Stimulated activated naive CD8-positive, alpha-beta T cell treated with anti-CD3 and anti-CD28 coated beads, Interleukin-15, amount 100 ng/mL, for 72 hours (primary cell): ENCODE measurements at places on chromosomes 3 and 15.

- DNase-seq = no peak
These were observed 35.3 kb downstream of the OXNAD1 start for GRCh38 chr3:16300307-16300706.

GRCh38 chr15:36667296-36667695 lies 87.9 kb downstream of the CDIN1 start:
- DNase-seq = no peak

DNA sequence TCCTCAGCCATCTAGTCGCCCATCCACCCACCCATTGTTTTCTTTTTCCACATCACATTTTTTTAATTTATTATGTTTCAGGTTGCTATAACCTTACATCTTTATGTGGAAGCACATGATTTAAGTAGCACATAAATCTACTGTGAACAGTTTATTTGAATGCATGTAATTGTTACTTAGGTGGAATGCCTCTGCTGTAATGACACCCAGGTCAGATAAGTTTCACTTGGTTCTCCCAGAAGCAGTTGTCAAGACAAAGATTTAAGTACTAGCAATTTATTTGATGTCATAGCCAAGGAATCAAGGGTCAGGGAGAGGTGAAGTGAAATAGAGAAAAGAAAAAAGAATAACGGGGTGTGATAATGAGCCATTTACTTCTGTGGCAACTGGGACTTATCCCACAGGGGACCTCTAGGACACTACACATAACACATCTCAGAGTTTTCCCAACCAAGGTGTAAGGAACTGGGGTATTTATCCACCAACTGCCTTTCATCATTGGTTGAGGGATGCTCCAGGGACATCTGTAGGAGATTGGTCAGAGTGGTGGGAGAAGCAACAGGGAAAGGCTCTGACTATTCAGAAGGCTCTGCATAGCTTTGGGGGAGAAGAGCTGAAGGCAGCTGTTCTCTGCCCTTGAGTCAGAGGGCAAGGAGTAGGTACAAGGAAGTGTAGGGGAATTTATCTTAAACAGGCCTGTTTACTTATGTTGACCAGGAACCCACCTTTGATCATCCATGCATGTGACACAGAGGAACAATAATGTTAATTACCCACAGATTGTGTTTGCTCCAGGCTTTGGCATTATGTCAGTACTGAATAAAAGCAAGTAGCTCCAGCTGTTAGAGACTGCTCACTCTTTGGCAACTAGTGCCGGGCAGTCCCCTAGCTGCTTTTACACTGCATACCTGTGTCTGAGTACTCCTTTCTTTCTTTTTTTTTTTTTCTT lies 94.8 kb downstream of the CD200R1L start:
- no peak for DNase-seq

DNA sequence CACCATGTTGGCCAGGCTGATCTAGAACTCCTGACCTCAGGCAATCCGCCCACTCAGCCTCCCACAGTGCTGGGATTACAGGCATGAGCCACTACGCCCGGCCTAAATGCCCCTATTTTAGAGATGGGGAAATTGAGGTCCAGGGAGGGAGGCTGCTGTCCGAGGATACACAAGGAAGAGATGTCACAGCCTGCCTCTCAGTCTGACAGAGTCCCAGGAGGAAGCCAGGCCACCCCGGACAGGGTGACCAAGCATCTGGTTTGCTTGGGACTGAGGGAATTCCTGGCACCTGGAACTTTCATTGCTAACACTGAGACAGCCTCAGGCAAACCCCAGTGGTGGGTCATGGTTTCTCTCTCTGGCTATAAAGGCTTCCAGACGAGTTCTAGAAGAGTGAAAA lies 30.6 kb upstream of the ADAMTS7 start:
- no peak for DNase-seq

- DNase-seq = no peak
These were observed 58.1 kb downstream of the FOXP1 start for GRCh38 chr3:71525391-71525790.

DNA sequence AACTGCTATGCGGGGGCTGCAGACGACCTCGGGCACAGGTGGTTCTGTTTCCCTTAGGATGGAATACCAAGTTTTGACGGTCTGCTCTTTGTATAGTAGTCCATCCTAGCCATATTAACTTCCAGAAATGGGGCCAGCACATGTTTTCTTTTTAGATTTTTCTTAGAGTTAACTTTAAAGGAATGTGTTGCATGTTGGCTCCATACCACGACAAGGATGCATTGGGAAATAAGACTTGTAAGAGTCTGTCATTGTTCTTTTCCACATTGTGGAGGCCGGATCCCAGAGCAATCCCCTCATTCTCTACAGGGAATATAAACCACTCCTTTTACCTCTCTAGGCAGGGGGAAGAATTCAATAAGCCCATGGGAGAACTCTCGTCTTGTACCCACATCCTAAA lies 87.1 kb upstream of the PLSCR4 start:
- DNase-seq = no peak

GRCh38 chr15:87489456-87489855 lies 767.1 kb downstream of the NTRK3 start:
- no peak for DNase-seq

DNA sequence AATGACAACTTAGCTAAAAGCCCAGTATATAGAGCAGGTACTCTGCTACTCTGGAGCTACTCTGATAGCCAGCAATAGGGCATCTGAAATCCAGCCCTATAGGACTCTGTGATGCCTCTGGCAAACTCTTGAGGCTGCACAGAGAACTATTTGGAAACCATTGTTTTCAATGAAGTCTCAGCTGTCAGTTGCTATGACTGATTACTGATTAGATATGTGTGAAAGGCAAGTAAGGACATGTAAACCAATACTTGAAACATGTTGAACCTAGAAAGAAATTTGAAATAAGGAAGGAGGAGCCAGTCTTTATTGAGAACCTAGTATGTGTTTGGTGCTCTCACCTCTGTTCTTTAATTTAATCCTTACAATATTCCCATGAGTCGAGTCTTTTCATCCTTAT lies 40.2 kb upstream of the CRTC3 start:
- no peak for DNase-seq

GRCh38 chr3:169965562-169966427 lies 812 bp upstream of the SEC62 start:
- no peak for DNase-seq

GRCh38 chr15:40762919-40763800 lies 708 bp upstream of the GCHFR start:
- DNase-seq = peak; percentile 55

DNA sequence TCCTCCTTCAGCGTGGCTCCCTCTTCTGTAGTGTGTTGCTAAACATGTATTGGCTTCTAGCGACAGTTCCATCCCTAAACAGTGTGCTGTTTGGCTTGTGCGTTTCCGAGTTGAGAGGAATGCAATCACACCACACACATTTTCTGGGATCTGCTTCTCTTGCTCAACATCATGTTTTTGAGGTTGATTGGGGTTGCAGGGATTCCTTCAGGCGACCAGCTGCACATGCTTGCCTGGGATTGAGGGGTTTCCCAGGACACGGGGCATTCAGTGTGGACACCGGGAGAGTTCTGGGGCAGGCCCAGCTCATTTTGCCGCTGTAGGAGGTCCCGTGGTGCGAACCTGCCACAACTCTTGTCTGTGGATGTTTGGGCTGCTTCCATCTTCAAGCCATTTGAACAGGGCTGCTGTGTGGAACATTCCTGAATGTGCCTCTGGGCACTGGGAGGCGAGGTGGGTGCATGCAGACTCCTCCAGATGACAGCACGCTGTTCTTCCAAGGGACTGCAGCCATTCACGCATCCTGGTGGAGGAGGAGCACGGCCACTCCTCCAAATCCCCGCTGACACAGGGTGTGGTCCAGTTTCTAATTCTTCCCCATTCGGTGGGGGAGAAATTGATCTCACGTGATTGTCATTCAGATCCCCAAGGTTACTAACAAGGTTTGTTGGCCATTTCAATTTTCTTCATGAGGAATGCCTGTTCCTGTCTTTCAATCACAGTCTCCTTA lies 82.8 kb downstream of the PLXNA1 start:
- no peak for DNase-seq

DNA sequence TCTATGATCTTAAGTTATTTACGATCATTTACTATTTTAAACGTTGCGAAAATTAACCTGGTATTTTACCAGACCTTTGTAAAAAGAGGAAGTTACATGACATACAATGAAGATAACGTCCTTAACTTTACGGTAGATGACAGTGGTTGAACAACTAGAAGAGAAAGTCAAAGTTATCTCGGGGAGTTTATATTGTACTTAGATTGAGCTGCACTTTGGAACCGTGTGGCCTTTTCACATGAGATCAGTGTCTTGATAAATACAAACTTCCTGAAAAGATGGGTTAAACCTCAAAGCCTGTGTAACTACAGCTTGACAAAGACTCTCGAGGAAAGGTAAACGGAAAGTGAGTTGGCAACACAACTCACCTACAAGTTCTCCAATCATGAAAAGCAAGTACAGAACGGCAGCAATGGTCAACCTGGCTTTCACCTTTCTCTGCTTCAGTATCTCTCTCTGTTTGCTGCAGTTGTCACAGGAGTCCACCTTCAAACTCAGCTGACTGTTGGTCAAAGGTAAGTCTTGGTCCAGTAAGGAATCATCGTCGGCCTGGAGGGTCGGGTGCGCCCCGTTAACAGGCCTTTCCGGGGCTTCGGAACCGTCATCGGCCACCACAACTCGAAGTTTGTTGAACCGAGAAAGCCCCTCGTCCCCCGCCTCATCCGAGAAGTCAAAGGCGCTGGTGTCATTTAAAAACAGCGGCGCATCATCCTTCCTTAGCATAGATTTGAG lies 793 bp downstream of the SLC30A4 start:
- no peak for DNase-seq

GRCh38 chr15:35254062-35254461 lies 169.0 kb upstream of the NANOGP8 start:
- DNase-seq = no peak

GRCh38 chr3:10248984-10249748 lies 907 bp downstream of the TATDN2 start:
- DNase-seq = peak; percentile 49

DNA sequence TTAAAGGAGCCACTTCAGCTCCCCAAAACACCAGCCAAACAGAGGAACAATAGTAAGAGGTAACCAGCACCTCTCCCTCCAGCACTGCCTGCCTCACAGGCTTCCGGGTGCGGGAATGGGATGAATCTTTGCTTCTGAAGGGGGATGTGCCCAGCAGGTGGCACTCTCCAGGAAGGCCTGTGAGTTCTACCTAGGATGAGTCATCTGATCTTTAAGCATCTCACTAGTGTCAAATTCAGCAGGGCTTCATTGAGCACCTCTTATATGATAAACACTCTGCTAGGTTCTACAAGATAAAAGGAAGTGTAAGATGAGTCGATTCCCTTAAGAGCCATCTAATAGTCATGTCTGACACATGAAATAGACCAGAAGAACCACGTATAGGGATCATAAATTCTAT lies 237.4 kb upstream of the UMPS start:
- DNase-seq = no peak

GRCh38 chr15:51536965-51537574 lies 85.5 kb downstream of the DMXL2 start:
- DNase-seq = no peak

DNA sequence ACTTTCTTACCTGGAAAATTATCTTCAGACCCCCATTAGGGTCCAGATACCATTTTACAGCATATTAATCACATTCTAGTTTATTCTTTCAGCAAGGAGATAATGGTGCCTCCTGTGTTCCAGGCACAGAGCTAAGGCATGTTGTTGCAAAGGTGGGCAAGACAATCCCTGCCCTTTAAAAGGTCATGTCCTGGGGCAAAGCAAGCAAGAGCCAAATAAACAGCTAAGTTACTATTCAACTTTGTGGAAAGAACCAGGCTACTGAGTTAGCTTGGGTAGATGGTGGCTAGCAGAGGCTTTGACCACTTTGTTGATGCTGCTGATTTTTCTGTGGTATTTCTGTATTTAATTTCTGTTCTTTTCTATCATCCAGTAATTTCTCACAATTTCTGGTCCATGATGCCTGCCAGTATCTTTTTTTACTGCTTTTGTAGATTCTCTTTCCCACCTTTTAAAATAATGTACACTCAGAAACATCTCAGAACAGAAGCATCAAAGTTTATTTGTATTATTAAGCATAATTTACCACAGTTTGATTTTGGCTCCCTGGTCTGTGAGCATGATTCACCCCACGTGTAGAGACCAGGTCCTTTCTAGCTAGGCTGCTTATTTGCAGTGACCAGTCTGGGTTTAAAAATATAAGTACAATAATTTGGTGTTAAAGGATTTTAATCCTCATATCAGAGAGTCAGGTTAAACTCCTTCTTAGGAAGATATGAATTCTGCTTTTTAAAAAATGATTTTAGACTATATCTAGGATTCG lies 71.5 kb downstream of the LRRC28 start:
- DNase-seq = no peak
